H9 (cell line): ENCODE measurements at places on chromosomes 3 and 15. TPM values are rescaled to one million over a fixed set of nuclear protein-coding genes. Genes with fewer than 3 reads are reported as not detected.

The GPR87 gene
- total RNA-seq = 0.18 and 0.33 TPM in 2 replicates

The KLHL18 gene
- 49.3 and 55.3 TPM in 2 replicates for total RNA-seq

GRCh38 chr15:67421105-67421504 lies 99.8 kb upstream of the C15orf61 start:
- no peak for DNase-seq

DNA sequence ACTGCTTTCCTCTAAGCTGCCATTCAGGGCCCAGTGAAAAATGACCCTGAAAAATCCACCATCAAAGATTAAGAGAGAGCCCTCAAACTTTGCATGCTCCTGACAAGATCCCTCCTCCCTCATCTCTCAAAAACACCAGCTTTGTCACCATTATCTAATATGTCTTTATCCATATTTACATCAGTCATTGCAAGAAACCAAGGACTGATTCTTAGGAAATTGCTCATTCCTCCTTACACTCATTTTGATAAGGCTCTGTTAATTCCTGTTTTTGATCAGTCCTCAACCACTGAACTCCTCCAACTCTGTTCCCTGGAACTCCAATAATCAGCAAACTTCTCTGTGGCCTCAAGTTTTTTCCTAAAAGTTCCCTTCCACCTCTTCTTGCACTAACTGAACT lies 51.8 kb downstream of the CD200 start:
- no peak for DNase-seq

- no peak for DNase-seq
Observed at GRCh38 chr15:39282663-39283208, 298.1 kb upstream of the THBS1 start.
